B cell (primary cell): ENCODE measurements at places on chromosomes 11 and 22.

GRCh38 chr22:43343670-43344519, 723 bp upstream of the SCUBE1 start:
- DNase-seq: peak; percentile 21

DNA sequence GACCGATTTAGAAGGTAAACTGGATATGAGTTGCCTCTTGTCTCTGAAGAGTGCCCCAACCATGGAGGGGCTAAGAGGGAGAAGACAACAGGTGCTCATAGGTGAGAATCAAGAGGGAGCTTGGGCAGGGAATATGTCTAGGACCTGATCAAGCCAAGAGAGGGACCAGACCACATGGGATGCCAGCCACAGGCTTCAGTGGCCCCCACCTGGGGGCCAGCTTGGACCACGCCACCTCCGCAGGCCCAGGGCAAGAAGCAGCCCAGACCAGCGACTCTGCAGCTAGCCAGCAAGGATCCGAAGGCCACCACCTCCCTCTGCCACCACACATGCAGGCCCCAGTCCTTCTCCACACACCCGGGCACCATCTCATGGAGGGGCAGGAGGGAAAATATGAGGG, 92.5 kb upstream of the LDLRAD3 start:
- DNase-seq: no peak

- peak; percentile 90 for DNase-seq
Measured at GRCh38 chr22:38051900-38052862, 5.0 kb upstream of the PICK1 start.

DNA sequence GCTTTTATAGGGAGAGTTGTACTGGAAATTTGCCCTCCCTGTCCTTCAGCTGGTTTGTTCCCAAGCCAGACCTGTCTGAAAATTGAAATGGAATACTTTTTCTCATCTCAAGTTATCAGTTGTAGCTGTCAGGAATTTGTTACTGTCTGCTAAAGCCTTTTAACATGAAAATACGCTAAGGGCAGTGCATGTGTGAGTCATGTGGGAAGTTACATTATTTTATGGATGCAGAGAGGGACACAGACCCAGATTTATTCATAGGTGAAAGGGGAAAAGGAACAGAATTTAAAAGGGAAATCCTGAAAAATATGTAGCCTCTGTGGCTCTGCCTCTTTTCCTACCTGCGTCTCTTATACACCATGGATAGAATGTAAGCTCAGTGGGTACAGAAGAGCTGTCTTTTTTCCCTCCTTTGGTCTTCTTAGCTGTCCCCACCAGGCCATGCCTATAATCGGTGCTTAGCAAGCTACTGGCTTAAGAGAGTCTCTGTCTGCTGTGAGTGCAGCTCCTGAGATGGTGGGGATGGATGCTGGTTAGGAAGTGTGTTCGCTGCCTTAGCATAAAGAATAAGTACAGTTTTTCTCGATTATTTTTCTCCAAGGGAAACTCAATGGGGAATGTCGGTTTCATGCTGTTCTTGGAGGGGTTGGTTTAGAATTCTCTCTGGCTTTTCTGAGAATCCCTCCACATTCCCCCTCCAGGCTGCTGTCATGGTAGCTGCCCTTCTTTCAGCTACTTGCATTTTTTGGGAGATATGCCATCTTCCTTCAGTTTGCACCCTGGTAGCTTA, 166.8 kb downstream of the TEAD1 start:
- DNase-seq: no peak

GRCh38 chr11:66292543-66293332, 1.0 kb downstream of the TMEM151A start:
- peak; percentile 42 for DNase-seq

- no peak for DNase-seq
Measured at GRCh38 chr11:102603091-102603490, 22.0 kb downstream of the MMP20 start.

- DNase-seq: no peak
Measured at GRCh38 chr11:125457814-125458343, 38.2 kb downstream of the FEZ1 start.
